ENCODE measurements at places on chromosomes 12 and 14.

- no peak for DNase-seq
Measured at GRCh38 chr12:49944046-49944445, 6.5 kb upstream of the AQP2 start.

DNA sequence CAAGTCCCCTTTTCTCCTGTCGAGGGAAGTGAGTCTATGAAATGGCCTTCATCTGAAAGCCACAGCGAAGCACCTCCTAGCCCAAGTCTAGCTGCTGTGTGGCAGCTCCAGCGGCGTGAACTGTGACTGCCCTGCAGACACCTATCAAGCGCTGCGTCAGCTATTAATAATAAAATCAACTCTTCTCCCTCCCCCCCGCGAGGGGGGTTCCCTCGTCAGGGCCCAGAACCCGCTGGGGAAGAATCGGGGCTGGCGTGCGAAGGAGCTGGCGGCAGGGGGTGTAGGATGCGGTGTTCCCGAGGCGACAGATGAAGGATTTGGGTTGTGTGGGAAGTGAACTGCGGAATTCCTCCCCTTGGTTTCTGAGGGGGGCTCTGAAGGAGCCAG, 662 bp upstream of the ATP2A2 start:
- DNase-seq = no peak

DNA sequence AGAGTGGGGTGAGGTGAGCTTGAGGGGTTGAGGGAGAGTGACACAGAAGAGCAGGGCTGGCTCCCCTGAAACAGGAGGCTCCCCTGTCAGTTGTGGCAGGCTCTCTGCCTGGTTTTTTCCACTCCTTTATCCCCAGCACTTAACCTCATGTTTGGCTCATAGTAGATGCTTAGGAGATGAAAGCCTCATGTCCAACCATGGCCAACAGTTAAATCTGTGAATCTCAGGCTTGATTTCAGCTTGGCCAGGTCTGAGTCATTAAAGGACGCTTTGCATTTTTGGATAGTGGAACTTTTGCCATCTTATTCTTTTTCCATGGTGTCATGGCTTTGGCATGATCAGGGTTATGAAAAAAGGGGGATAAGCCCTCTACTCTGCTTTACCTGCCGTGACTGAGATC, 117.2 kb downstream of the CACNA1C start:
- DNase-seq = no peak

GRCh38 chr12:122081697-122082221, 3.2 kb downstream of the MLXIP start:
- DNase-seq = no peak

GRCh38 chr14:22478247-22478646, 110.8 kb downstream of the DAD1 start:
- DNase-seq = no peak

DNA sequence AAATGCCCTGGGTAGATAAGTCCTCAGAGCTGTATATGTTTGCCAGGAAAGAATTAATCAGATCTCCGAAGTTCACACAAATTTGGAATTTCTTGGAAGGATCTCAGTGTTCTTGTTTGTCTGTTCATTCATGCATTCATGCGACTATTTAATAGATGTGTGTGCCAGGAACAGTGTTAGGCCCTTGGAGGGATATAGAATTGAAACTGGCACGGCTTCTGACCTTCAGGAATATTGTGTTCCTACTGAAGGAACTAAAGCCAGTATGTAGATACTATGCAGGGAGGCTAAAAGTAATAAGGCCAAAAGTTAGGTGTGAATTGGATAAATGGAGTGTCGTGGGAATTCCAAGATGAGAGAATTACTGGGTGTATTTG, 166.0 kb upstream of the NOS1 start:
- no peak for DNase-seq

DNA sequence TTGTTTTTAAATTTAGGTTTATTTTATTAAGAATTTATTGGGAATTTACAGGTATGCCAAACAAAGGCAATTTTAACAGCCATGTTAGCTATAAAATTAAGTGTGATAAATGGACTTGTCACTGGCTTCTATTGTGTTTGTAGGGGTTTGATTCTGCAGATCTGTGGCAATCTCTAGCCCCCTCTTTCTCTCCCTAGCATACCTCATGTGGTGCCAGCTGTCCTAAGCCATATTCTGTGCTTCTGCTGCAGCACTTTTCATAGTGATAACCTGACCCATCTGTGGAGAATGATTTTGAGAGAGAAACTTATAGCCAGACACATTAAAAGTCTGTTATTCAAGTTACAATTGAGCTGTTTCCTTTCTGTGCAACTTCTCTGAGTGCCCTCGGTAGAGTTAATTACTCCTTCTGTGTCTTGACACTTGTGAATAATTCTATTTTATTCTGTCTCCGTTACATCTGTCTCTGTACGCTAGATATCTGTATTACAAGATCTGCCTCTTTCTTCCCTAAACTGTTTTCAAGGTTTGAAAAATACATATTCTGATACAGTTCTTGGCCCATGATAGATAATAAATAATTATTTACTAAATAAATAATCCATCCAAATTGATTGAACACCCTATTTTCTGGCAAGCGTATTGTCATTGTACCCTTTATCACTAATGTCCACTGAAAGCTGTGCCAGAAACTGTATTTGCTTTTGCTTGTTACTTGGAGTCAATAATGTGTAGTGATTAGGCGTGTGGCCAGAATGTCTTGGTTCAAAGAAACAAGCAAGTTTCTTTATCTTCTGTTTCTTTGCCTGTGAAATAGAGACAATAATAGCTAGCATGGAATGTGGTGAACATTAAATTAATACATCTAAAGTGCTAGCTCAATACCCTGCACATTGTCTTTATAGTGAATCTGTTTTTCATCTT, 40.0 kb downstream of the FRS2 start:
- DNase-seq = no peak

DNA sequence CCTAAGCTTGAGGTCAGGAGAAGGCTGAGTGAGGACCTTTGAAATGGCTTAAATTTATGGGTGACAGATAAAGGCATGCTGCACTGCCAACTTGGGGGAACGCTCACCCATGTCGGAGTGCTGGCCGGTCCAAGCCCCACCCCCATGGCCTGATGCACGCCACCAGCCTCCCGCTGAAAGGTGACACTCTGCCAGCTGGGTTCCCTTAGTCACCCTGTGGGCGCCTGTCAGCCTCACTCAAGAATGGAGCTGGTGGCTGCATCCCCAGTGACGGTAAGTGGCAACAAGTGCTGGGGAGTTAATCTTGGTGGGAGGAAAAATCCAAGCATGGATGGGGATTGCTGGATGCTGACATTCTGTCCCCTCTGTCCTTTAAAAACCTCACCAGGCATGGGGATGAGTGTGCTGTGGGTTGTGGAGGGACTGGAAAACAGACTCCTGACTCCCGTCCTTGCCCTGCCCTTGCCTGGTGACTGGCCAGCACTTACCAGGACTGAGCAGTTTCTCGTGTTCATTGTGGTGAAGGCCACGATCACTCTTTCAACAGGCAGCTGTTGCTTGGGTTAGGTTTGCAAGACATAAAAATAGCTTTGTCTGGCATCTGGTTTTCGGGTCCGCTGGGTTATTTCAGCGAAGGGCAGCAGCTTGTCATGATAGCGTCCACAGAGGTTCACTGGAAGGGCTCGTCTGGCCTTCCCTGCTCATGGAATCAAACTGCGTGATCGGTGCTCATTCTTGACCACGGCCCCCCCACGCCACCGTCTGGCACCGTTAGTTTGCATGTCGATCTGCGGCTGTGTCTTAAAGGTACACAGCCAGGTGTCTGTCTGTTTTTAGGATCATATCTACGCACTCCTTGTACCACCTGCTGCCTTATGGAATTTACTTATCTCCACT, 15.0 kb downstream of the ACACB start:
- DNase-seq = no peak

GRCh38 chr14:70611216-70611615, 10.8 kb upstream of the MED6 start:
- no peak for DNase-seq

DNA sequence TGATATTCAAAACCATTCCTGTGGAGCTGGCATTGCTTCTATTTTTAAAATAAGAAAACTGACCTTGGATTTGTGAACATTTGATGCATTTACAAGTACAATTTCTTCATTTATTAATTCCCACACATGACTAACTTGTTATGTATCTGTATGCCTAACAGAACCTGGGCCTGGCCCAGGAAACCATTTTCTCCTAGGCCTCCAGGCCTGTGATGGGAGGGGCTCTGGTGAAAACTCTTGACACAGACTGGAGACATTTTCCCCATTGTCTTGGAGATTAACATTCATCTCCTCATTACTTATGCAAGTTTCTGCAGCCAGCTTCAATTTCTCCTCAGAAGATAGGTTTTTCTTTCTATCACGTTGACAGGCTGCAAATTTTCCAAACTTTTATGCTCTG, 42.0 kb downstream of the GLIPR1L2 start:
- DNase-seq = no peak

- DNase-seq = no peak
Measured at GRCh38 chr12:6104027-6104426, 20.4 kb downstream of the VWF start.

GRCh38 chr12:71159264-71159663, 1.5 kb upstream of the TSPAN8 start:
- DNase-seq = no peak

GRCh38 chr14:31083781-31084180, 57.6 kb upstream of the STRN3 start:
- DNase-seq = no peak

GRCh38 chr14:75805646-75806045, 144.6 kb downstream of the TTLL5 start:
- DNase-seq = no peak

DNA sequence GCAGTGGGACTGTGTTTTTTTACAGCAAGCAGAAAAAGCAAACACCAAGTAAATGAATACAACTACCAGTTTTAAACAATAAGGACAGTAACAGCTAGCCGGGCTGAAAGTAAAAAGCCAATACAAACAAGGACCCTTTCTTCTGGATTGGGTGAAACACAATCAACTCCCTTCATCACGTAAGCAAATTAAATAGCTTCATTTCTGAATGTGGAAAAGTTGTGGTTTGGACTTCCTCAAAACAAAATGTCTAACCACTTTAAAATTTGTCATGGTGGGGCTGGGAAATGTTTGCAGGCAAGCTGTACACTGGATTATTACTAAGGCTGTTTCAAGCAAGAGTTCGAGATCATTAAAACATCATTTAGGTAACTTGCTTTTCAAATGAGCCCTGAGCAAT, 47.4 kb downstream of the TCHP start:
- DNase-seq = no peak

- DNase-seq = peak; percentile 1
Measured at GRCh38 chr12:62438098-62438692, 28.4 kb upstream of the MON2 start.

- no peak for DNase-seq
Measured at GRCh38 chr12:52186118-52186840, 5.5 kb downstream of the KRT80 start.

DNA sequence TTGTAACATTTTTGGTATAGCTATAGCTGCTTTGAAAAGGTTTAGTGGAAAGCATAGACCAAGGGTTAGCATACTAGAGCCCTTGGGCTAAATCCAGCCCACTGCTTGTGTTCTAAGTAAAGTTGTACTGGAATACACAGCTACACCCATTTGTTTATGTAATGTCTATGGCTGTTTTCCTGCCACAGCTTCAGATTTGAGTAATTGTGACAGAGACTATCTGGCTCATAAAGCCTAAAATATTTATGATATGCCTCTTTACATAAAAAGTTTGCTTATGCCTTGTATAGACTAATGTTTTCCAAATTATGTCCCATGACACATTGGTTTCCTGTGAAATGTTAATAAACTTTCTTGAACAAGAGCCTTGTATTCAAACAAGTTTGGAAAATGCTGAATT, 234.8 kb upstream of the ATP2B1 start:
- DNase-seq = no peak

DNA sequence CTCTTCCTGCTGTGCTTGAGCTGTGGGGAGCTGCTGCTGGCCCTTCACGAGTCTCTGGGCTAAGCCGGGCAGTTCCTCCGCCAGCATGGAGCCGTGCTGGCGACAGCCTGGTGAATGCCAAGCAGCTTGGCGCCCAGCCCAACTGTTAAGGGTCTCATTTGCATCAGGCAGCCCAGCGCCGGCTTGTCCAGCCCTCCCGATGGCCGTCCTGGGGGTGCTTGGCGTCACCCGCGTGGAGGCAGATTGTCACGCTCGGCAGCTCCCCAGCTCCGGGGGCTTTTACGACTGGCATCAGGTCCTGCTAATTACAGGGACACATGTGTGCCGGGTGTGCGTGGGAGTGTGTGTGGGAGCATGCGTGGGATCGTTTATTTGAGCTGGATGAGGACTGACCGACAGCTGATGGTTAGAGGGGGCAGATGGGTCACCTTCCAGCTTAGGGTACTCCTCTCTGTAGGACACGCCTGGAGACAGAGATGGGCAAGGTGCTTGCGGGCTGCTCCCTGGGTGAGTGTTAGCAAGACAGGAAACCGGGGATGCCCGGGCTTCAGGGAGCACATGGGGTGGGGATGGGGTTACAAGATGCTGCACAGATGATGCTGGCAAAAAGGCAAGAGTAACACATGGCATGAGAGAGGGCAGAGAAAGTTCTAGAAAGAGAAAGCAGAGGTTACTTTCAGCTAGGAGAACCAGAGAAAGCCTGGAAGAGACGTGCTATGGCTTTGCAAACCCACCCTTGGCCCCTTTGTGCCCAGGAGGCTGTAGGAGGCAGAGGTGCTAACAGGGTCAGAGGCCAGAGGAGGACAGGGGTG, 64.1 kb downstream of the KIF26A start:
- DNase-seq = no peak

- no peak for DNase-seq
Measured at GRCh38 chr12:92927436-92928281, 1.4 kb downstream of the EEA1 start.

DNA sequence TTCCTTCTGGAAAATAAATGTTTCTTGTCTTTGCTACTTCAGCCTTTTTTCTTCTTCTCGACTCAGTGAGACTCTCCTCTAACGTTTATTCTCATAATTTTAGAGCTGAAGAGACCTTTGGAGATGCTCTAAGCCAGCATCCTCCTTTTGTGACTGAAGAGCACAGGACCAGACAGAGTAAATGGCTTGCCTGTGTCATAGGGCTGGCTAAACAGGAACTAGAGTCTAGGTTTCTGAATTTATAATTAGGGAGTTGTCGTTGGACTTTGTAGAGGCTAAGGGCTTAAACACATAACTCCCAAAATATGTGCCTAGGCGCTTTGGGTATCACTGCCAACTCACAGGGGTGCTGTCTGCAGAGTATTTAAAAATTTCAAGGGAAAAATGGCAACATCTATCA, 98.5 kb downstream of the FGD4 start:
- no peak for DNase-seq

- no peak for DNase-seq
Measured at GRCh38 chr12:70982286-70982685, 61.7 kb upstream of the PTPRR start.

- DNase-seq = no peak
Measured at GRCh38 chr12:59645242-59645641, 49.4 kb downstream of the SLC16A7 start.

Data from substantia nigra (tissue), 51 donors.